Large intestine (tissue), 12 donors: ENCODE measurements at places on chromosomes 7 and 10. TPM values are rescaled to one million over a fixed set of nuclear protein-coding genes. Genes with fewer than 3 reads are reported as not detected.

Gene GIMAP4
- polyA plus RNA-seq: 17.8 TPM

Gene CDK1
- polyA plus RNA-seq: 40.0 TPM

Gene ARMC3
- polyA plus RNA-seq: 0.52 TPM

Gene SFRP4
- 0.79 TPM for polyA plus RNA-seq

- no peak for DNase-seq
These were observed 90.5 kb downstream of the PLXNA4 start for GRCh38 chr7:132485600-132486273.

DNA sequence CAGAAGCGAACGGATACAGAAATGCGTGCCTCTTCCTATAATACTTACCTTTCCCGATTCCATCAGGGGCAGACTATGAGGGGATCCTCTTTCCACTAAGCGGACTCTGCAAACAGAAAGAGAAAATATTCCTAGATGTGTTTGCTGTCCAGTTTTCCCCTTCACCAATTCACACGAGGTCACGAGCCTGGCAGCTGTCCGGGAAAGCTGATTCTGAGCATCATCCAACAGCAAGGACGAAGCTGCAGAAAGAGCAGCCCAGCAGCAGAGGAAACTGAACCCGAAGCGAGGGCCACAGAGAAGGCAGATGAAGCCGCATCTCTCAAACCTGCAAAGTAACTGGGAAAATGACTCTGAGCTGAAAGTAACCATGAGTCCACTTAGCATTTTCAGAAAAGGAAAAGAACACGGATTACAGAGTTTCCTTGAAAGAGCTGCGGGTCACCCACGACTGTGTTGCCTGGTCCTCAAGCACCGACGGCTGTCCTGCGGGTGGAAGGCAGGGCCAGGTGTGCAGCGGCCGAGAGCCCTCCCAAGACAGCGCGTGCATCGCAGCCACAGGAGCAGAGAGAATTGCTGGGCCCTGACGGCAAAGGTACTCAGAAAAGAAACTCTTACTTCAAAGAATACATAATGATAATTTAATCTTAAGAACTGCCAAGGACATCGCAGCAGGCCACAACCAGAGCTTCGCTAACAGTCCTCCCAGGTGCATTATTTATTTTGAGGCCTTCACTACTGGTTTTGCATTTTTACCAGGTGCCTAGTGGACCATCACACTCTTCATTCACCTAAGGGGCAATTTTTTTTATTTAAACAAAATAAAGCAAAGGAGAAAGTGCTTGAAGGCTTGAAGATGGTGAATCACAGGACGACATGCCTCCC is 153.3 kb downstream of the ZMYND11 start:
- no peak for DNase-seq

DNA sequence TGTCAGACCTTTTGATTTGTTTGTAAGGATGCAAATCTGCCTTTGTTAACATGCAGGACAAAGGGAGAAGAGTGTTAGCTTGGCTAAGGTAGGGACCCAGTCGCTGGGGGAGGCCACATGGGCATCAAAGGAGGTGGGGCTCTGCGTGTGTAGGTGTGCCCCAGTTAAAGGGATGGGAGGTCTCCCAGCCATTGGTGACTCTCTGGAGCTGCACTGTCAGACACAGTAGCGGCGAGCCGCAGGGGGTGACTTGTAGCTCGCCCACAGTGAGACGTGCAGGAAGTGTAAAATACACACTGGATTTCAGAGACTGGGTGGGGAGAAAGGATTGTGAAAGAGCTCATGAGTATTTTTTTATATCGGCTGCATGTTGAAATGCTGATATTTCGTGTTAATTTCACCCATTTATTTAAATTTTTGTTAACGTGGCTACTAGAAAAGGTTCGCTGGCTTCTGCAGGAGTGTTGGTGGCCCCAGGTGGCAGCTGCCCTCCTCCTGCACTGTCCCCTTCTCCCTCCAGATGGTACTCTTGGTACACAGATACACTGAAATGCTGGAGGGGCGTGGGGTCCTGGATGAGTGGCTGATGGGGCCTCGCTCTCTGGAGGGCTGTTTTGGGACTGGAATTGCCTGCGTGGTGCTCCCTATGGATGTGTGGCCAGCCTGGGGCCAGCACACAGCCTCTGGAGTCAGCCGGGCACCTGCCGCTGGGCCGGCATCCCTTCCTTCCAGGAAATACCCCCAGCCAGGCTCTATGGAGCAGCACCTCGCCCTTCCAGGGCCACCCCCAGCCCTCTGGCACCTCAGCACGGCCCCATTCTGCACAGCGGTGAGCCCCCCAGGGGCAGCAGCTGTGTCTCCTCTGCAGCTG is 59.2 kb downstream of the LHPP start:
- no peak for DNase-seq

- DNase-seq: peak; percentile 77
These were observed 793.0 kb upstream of the IGFBP3 start for GRCh38 chr7:46713868-46714596.

- no peak for DNase-seq
These were observed 74.9 kb downstream of the ADCYAP1R1 start for GRCh38 chr7:31126976-31127375.

- no peak for DNase-seq
These were observed 43.1 kb downstream of the ARL4A start for GRCh38 chr7:12730523-12730922.

DNA sequence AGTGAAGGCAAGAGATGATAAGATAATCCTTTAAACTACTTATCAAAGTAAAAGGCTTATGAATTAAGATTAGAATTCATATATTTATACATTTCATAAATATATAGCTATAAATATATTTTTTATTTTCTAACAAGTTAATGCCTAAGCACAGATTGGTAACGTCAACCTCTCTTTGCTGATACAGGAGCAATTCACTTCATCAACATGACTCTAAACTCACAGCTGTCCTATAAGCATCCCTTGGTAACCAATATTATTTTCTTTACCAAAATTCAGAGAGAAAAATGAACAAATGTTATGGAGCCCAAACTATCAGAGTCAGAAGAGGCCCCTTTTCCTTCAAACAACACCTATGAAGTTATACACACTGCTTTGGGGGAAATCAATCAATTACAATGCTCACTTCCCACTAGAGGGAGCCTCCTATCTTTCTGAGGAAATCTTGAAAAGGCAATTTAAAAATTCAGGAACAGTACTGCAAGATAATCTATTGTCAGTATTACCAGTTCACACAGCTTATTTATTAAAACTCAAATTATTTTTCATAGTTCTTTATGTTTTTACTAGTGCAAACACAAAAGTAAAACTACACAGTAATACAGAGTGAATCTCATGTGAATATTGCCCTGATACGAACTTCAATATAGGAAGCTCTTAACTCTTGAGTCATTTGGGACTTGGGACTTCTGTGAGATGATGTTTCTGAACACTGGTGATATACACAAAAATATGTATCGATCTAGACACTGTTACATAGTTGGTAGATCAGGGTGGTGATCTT is 51.0 kb upstream of the NOBOX start:
- DNase-seq: no peak

DNA sequence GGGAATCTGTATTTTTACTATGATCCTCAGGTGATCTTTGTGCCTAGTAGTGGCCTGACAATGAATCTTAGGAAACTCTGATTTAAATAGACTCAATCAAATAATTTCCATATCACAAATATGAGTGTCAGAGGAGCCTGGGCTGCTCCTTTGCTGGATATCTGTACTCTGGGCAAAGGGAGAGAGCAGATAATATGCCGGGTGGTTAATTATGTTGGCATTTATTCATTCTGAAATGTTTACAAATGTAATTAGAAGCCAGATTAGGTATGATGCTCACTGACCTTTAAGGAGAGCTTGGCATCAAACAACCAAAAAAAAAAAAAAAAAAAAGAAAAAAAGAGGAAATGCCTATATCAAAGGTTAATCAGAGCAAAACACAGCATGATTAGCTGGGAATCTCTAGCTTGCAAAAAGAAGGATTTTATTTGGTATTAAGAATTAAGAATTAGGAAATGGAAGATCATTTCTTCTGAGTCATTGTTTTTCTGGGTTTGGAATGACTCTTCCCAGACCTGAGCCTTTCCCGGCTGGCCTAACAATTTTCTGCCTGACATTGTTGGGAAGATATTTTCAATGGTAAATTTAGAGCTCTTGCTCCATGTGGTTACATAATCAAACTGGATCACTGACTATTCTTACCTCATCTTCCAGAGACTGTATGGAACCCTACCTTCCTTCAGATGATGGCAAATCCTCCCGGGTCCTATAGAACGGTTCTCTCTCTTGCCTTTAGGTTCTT is 365.3 kb downstream of the REEP3 start:
- no peak for DNase-seq

DNA sequence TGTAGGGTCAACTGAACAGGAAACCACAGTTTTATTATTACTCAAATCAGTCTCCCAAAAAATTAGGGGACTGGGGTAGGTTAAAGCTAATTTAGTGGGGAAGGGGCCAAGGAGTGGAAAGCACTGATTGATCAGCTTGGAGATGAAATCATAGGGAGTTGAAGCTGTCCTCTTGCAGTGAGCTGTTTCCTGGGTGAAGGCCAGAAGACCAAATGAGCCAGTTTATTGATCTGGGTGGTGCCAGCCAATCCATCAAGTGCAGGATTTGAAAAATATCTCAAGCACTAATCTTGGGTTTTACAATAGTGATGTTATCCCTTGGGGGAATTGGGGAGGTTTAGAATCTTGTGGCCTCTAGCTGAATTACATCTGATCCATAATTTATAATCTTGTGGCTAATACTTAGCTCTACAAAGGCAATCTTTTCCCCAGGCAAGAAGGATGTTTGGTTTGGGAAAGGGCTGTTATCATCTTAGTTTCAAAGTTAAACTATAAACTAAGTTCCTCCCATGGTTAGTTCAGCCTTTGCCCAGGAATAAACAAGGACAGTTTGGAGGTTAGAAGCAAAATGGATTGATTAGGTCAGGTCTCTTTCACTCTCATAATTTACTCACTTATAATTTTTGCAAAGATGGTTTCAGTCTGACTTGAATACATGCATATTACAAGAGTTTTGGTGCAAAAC is 773.5 kb downstream of the XPNPEP1 start:
- no peak for DNase-seq

- no peak for DNase-seq
These were observed 27.9 kb upstream of the LOXL4 start for GRCh38 chr10:98295907-98296306.

DNA sequence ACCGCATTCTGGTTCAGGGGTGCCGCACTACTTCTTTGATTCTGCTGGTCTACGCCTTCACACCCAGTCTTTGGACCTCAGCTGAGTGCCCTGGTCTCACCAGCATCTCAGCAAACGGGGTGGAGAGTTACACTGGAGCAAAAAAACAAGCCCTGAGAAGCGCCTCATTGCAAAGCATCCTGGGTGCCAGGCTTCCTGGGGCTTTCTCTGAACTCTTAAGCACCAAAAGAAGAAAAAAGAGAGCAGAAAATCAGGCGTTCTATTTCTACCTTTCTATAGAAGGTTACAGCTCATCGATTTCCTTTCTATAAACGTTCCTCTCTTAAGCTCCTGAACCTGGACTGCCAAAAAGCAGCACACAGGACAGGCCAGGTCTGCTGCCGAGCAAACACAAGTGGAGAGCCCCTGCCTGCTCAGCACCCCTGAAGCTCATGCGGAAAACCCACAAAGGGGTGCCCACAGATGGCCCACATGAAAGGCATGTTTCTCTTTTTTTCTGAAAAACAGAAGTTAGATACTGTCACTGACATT is 217.9 kb downstream of the SFMBT2 start:
- no peak for DNase-seq

GRCh38 chr10:44291091-44291490 is 93.8 kb downstream of the CXCL12 start:
- DNase-seq: no peak

DNA sequence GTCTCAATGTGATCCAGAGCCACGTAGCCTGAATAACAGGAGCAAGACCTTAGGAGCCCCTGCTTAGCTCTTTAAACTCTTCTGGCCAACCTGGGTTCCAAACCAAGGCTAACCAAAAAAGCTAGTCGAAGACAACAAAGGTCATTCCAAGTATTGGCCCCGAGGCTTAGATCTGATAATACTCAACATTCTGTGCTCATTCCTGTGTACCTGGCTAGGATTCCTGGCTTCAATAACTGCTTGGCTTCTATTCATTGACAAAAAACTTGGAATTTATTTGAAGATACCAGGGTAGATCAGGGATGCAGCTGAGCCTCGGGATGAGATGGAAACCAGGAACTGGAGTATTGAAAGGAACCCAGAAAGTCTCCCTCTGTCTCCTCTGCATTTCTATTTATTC is 4.1 kb upstream of the SGMS1 start:
- DNase-seq: no peak
